Kidney (tissue), 22 donors: ENCODE measurements at places on chromosomes 5 and 9. TPM values are rescaled to one million over a fixed set of nuclear protein-coding genes. Genes with fewer than 3 reads are reported as not detected.

GRCh38 chr5:156186760-156187159 lies 140.2 kb upstream of the SGCD start:
- no peak for DNase-seq

The ARHGEF39 gene
- polyA plus RNA-seq = 0.17 TPM

- DNase-seq = no peak
Observed at GRCh38 chr5:77259476-77259875, 49.0 kb downstream of the PDE8B start.

- DNase-seq = no peak
Observed at GRCh38 chr9:118991366-118992285, 377.6 kb downstream of the BRINP1 start.

The ORM2 gene
- not detected for polyA plus RNA-seq

The FAT2 gene
- 0.37 TPM for polyA plus RNA-seq

DNA sequence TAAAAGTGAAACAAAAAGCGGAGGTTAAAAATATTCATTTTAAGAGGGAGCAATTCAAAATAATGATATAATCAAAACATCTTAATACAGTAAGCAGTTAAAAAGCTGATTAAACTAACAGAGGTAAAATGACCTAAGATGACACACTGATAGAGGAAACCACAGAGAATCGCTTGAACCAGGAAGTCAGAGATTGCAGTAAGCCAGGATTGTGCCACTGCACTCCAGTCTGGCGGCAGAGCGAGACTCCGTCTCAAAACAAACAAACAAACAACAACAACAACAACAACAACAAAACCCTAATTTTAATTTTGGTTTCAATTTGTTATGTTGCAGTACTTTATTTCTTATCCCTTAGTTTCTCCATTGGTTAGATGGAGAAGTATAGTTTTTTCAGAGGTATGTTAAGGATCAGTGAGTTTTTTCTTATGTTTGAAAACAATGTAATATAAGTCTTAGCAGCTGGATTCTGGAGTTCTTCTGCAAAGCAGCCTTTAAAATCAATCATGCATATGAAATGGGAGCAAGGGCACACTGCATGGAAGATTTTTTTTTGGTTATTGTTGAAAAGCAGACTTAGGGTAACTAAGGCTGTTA lies 58.5 kb downstream of the MLANA start:
- no peak for DNase-seq

- peak; percentile 27 for DNase-seq
Observed at GRCh38 chr5:114363837-114364236, 2.0 kb downstream of the KCNN2 start.

The FGFR4 gene
- polyA plus RNA-seq = 50.2 TPM

DNA sequence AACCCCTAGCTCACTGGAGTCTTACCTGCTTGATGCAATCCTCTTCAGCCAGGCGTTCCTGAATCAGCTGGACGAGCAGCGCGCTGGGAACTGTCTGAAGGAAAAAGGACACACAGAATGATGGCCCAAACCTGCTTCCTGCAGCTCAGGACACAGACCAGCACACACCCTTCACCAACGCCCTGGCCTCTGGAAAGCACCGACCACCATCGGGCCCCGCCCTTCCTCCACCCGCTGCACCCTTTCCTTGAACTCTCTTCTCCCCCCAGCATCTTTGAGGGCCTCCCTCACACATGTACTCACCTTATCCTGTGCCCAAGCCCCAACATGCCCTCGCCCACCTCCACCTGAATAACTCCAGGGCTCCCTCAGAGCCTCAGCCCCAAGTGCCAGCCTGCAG lies 23.3 kb downstream of the AK8 start:
- no peak for DNase-seq
